ENCODE measurements at places on chromosomes 3 and 15.
A peak's percentile ranks its signal among the peaks of the same experiment; 100 is the strongest.

DNA sequence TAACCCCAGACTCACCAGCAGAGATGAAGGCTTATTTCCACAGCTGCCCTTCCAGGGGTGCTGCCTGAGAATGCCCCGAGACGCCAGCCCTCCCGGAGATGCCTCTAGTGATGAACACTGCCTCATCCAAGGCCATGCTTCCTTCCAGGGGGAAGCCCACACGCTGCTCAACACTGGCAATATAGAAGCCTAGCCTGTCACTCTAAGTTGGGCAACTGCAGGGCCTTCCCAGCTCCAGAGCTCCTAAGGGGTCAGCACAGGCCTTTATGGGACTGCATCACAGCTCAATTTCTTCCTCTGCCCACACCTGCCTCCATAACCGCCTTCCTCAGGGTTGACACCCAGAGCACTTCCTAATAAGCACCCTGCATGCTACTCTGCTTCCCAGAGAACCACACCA, 217.7 kb downstream of the ABHD5 start:
- no peak for DNase-seq

- DNase-seq, result no peak
Observed at GRCh38 chr3:66203275-66203674, 17.5 kb upstream of the SLC25A26 start.

- no peak for DNase-seq
Observed at GRCh38 chr3:11230125-11230524, 42.1 kb upstream of the ATG7 start.

GRCh38 chr3:194638991-194639605, 5.9 kb upstream of the TMEM44 start:
- no peak for DNase-seq

DNA sequence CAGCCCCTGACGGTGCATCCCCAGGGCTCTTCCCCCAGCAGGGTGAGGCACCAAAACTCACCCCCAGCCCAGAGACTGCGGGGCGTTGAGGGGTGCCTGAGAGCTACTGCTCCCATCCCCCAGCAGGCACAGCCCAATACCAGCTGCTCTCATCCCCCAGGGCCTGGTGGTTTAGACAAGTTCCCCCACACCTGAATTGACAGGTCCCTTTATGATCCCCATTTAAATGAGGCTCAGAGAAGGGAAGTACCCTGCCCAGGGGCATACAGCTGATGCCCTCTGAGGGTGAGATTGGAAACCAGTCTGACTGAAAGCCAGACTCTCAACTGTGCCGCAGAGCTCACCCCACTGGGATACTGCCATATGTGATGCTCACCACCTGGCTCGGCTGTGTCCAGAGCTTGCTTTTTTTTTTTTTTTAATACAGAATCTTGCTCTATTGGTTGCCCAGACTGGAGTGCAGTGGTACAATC, 20.1 kb downstream of the DUSP7 start:
- no peak for DNase-seq

DNA sequence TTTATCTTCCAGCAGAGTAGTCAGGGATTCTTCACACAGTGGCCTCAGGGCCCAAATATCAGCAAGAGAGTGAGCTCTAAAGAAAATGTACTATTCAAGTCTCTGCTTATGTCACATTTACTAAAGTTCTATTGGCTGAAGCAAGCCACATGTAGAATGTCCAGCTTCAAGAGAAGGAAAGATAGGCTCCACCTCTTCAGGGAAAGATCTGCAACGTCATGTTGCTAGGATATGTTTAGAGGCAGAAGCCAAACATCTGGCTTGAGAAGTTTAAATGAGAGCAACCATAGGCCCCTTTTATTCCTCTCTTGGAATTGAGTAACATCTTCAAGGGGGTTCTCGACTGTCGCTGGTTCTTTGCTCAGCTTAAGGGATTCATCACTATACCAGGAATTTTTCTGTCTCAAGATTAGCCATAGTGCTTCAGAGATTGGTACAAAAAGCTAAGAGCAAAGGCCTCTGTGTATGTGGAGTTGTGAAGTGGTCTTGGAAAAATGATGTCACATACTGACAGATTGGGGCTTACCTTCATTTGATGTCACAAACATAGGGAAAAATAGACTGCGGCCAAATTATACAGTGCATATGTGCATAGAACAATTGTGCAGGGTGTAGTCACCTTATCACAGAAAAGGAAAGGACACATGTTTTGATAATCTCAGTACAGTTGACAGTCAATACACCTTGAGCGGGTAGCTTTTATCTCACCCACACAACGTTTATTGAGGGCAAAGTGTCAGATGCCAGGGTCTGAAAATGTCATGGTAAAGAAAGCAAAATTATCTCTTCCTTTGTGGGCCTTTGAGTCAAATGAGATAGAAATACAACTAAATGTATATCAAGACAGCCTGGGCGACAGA, 11.3 kb upstream of the THRB start:
- DNase-seq, result peak; percentile 58

GRCh38 chr3:128310286-128311058, 156.2 kb downstream of the DNAJB8 start:
- DNase-seq, result no peak

- no peak for DNase-seq
Observed at GRCh38 chr15:26844901-26845300, 22.0 kb upstream of the GABRA5 start.

GRCh38 chr15:31439328-31439727, 112.7 kb downstream of the KLF13 start:
- no peak for DNase-seq

DNA sequence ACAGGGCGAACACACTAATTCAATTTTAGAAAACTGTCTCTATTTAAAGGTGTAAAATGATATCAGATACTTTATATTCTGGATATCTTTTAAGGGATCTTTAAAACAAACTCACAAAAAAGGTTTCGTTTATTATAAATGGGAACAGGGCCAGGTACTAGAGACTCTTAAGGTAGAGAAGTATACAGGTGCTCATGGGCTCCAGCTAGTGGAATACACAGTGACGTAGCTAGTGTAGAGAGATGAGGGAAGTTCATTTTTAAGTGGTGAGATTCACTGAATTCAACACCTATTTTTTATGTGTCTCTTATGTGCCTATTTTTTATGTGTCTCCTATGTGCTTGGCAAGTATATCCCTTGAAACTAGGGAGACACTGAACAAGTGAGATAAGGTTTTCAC, 132.7 kb upstream of the FAM3D start:
- DNase-seq, result no peak

GRCh38 chr3:147130461-147130860, 275.9 kb downstream of the ZIC4 start:
- no peak for DNase-seq

DNA sequence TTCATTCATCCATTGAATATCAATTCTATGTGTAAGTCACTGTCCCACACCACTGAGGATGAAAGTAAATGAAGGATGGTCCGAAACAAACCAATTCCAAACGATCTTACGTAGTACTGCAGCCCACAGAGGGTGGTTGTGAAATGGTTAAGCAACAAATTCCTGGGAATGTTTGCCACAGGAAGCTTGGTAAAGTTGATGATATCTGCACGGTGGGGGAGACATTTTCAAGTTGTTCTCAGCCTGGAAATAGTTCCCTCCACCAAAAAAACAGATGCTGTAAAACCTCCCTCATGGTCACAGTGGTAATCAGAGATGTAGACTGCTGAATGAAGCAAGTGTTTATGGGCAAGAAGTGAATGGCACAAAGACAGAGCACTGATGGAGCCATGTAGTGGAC, 35.9 kb upstream of the BNC1 start:
- DNase-seq, result no peak

DNA sequence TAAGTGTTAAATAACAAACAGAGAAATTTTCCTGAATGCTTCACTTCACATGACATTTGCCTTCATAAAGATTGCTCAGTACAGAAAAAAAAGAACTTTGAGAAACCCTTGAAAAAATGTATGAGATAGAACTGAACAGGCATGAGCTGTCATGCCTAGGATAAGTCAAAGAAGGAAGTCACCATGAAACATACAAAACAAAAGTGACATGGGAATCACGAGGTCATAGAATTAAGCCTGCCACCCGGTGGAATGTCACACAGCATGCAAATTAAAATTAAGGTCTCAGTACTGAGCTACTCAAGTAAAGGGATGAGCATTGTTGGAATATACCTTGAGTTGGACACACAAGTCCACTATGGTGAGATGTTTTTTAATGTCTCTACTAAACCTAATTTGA, 652.5 kb upstream of the NECTIN3 start:
- no peak for DNase-seq

GRCh38 chr3:179100652-179101051, 29.0 kb upstream of the ZMAT3 start:
- peak; percentile 2 for DNase-seq

DNA sequence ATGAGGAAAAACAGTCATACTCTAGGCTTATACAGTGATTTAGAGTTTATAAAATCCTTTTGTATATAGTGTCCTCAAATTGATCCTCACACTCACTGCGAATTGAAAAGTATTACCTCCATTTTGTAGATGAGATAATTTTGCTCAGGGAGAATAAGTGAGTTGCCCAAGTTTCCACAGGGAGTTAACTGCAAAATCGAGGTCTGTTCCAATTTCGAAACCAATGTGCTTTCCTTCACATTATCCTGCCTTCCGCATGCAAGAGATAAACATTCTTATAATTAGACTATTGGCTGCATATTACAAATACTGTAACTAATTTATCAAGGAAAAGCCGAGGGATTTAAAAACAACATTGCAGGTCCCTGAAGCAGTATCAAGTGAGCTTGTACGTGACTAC, 667.0 kb downstream of the SQOR start:
- no peak for DNase-seq

DNA sequence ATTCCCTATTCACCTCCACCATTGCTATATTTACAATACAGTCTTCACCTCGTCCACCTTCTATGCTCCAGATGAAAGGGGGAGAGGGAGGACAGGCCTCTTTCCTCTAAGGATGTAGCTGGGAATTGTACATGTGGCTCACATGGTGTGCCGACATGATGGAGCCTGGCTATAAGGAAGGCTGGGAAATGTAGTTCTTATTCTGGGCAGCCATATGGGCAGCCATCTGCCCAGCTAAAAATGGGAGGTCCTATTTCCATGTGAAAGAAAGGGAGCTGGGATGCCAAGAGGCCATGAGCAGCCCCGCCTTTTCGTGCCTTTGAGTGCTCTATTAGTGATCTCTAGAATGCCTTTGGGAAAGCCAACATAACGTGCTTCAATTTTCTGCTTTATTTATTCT, 27.1 kb upstream of the MGLL start:
- DNase-seq, result no peak

DNA sequence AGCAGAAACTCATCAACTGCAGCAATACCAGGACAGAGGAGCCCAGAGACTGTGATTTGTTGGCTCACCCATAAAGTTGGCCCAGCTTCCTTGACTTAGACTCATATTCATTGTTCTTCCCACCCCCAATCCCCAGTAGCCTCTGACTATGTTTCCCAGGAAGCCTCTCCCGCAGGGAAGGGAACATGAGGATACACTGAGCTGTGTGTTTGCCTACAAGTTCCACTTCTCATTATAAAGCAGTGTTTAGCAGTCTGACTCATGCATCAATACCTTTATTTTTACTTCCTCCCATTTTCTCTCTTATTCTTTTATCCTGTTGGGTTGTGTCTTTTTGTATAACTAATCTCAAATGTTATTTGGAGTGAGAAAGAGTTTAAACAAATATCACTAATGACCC, 111.6 kb upstream of the PHLDB2 start:
- no peak for DNase-seq

DNA sequence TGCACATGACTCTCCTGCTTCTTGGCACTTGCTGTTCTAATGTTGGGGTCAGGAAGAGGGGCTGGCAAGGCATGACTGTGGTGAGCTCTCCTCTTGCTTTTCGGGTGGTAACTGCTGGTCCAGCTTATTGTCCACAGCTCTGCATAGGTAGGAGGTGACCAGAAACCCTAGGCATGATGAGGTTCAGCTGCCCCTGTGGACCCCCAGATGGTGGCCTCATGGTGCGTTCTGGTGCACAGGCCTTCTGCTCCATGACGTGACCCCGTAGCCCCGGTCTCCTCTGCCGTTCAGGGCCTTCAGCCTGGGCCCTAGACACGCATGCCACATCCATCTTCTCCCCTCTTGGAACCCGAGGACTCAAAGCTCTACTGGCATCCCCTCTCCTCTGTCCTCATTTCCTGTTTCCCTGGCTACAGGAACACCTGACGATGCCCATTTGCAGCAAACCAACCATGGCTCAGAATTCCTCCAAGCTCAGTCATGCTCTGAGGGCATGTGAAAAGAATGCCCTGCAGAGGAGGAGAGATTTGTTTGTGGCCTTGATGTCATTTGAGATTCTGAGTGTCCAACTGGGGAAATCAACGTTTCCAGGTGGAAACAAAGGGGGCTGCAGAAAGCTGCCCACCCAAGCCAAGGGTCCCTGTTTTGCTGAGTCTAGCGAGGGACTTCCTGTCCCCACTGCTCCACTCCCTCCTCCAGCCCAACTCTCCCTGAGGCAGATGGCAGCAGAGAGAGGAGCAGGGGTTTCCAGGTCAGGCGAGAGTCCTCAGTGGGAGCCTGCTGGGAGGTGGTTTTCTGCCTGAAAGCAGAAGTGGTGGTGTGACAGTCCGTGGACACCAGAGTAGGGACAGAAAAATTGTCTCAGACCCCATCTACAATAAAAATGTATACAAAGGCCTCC, 198.7 kb upstream of the LYSMD4 start:
- no peak for DNase-seq

GRCh38 chr3:117600112-117600511, 890.5 kb downstream of the TUSC7 start:
- no peak for DNase-seq

- no peak for DNase-seq
Observed at GRCh38 chr3:11574981-11575669, 68.6 kb downstream of the VGLL4 start.

GRCh38 chr15:48796521-48796920, 14.3 kb downstream of the CEP152 start:
- DNase-seq, result no peak

GRCh38 chr3:49839193-49839809, 17.1 kb downstream of the TRAIP start:
- peak; percentile 90 for DNase-seq

- DNase-seq, result no peak
Observed at GRCh38 chr3:23175341-23176083, 27.6 kb upstream of the UBE2E2 start.

GRCh38 chr15:76235186-76235826, 76.0 kb downstream of the ETFA start:
- peak; percentile 9 for DNase-seq

DNA sequence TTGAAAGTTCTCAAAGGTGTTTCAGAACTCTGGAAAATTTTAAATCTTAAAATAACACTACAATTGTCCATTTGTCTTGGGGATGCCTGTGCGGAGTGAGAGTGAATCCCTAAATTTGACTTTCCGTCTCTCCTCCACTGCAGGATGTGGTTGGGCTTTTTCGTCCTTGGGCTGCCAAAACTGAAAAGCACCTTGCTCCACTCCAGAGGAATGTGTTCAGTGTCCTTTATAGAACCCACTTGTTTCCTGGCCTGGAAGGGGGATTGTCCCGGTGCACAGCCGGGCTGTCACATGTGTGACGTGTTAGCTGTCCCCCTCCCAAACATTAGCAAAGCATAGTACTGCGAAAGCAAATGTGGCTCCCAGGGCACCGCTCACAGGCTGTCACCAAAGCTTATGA, 69.6 kb upstream of the ATP10A start:
- peak; percentile 40 for DNase-seq

All from muscle of back (tissue), 13 donors.